ENCODE measurements at places on chromosomes 11 and 22. TPM values are rescaled to one million over a fixed set of nuclear protein-coding genes. Genes with fewer than 3 reads are reported as not detected.
A peak's percentile ranks its signal among the peaks of the same experiment; 100 is the strongest.

The CDK2AP2 gene
- total RNA-seq = 67.4 TPM

The CHRDL2 gene
- 8.8 TPM for total RNA-seq

The PHLDA2 gene
- total RNA-seq = 1.3 TPM

The OTOG gene
- total RNA-seq = not detected

The MMP27 gene
- not detected for total RNA-seq

The PARVA gene
- 22.4 TPM for total RNA-seq

- DNase-seq = peak; percentile 50
Observed at GRCh38 chr11:504053-504993, 2.7 kb downstream of the RNH1 start.

GRCh38 chr11:60970890-60971289 lies 590 bp upstream of the CD6 start:
- DNase-seq = no peak

DNA sequence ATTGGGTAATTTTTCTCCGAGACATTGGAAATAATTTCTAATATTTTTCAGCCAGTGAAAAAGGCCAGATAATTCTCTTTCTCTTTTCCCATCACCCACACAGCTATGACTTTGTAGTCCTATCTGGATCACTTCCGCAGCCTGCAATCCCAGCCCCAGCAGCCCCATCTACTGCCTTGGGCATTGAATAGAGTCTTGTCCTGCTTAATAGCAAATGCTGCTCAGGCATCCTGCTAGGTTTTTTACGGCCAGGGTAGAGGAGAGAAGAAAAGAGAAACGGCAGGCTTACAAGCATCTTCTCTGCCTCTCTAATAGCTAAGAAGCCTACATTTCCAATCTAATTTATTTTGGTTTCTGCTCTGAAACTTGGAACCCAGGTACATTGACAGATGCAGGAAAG lies 154.3 kb upstream of the B3GAT1 start:
- peak; percentile 4 for DNase-seq

DNA sequence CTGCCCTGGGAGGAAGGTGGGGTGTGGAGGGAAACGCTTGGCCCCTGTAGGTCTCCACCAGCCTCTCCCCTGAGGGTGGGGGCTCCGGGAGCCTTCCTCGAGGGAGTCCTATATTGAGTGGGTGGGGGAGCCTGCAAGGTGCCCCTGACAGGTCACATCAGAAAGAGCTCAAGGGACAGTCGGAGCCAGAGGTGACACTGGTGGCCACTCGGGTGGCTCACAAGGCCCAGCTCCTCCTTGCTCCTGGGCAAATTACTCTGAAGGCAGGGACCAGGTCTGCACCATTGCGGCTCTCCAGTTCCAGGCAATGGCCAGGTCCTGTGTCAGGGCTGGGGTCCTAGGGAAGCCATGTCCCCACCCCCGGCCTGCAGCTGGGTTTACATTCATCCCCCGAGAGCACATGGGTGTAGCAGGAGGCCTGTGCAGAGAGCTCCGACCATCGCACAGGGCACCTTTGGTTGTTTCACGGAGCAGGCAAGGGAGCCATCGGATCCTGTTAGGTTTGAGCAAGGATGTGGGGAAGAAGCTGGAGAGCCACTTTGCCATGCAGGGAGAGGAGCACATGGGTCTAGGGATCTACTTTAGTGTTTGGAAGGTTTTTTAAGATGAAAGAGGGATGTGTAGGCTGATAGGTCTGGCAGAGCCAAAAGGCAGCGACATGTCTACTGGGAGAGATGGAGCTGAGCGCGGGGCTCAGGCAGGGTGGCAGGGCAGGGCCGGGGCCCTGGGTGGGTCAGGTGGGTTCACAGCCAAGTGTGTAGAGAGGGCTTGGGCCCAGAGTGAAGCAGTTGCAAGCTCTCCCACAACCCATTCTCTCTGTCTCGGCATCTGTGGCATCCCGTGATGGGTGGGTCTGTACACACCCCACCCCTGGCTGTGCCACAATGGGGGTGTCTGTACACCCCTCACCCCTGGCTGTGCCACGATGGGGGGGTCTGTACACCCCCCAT lies 14.8 kb downstream of the CCND1 start:
- DNase-seq = no peak

DNA sequence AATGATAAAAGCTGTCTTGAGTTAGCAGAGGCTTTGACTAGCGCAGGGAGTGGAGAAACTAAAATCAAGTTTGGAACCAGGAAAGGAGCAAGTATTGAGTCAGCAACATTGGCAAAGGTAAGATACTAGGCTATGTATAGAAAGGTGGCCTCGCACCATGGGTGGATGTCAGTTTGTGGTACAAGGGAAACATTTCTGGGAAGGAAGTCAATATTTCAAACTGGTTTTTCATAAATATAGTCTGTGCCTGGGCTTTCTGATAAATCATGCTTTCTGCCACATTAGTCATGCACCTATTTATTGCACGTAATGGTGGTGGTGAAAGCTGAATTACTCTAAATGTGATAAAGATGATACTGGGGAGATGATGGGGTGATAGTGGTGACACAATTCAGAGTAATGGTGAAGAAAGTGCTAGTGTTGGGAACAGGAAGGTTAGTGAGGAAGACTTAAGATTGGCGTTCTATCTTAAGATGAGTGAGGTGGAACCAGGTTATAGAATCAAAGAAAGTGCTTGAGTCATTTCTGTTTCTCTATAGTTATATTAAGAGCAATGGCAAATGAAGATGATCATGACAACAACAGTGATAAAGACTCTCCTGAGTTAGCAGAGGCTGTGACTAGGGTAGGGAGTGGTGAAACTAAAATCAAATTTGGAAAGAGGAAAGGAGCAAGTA lies 729.0 kb downstream of the FAM181B start:
- no peak for DNase-seq

GRCh38 chr22:19991645-19992451 lies 24.8 kb downstream of the ARVCF start:
- DNase-seq = no peak

- DNase-seq = no peak
Observed at GRCh38 chr11:118629761-118630661, 22.6 kb downstream of the PHLDB1 start.

GRCh38 chr22:43998679-43999264 lies 25.3 kb upstream of the PARVB start:
- DNase-seq = no peak
